ENCODE measurements at places on chromosomes 4 and X.

DNA sequence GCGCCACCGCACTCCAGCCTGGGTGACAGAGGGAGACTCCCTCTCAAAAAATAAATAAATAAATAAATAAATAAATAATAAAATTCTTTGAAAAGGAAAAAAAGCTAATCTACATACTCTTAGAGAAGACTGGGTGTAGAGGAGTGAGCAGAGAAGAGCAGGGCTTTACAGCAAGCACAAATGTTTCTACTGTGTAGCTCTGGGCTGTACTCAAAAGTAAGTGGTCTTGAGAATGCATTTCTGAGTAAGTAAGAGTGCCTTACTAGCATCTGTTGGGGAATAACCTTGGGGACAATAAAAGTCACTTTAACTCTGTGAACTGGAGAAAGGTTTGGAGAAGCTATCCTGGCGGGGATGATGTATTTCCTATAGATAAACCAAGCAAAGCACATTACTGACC is 185.8 kb downstream of the WDFY3 start:
- no peak for DNase-seq

- DNase-seq = no peak
Observed at GRCh38 chrX:19906293-19906692, 18.9 kb upstream of the SH3KBP1 start.

DNA sequence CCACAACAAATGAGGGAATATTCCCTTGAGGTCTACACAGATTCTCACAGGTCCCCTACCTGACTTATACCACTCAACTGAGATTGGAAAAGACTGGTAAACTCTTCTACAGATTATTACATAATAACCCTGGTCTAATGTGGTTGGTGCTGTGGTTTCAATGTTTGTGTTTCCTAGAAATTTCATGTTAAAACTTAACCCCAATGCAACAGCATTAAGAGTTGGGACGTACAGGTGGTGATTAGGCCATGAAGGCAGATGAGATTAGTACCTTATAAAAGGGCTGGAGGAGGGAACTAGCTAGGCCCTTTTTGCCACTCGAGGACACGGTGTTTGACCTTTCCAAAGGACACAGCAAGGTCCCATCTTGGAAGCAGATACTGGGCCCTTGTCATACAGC is 84.3 kb upstream of the TAPT1 start:
- DNase-seq = no peak

DNA sequence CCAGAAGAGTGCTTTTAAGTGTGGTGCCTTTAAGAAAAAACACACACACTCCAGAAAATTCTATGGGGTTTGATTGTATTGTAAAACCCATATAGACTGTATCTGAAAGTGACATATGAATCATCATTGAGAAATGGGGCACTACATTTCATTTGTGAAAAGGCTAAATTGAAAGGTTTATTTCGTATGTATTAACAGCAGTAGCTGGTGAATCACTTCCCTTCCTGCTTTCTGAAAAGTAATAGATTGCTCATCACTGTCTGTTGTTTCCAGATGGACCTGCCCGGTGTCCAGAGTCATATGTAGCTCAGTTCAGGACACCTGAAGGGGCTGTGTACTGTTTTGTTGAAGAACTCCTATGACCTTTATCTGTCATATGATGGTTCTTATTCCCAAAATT is 28.1 kb upstream of the HPRT1 start:
- DNase-seq = no peak

DNA sequence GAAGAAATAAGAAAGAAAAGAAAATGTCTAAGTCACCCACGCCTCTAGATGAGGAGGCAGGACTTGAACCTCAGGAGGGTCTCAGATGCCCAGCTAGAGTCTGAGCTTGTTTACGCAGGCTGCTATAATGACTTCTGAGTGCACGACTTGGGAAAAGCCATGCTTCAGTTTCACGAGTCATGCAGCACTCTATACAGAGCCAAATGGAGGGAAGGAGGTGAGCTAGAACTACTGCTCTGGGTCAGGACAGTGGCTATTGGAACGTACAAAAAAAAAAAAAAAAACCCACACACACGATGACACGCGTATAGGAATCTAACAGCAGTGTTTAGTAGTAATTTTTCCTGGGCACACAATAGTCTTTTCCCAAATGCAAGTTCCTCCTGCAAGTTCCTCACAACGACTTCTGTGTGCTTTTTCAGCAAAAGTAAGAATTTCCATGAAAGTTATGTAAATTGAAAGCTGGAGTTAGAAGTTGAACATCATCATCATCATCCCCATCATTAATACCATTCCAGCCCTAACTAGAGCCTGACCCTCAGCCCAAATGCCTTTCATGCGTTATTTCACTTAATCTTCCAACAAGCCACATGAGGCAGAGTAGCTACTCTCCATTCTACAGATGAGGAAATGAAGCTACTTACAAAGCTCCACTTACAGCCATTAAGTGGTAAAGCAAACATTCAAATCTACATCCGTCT is 36.6 kb downstream of the IRF2 start:
- DNase-seq = no peak

DNA sequence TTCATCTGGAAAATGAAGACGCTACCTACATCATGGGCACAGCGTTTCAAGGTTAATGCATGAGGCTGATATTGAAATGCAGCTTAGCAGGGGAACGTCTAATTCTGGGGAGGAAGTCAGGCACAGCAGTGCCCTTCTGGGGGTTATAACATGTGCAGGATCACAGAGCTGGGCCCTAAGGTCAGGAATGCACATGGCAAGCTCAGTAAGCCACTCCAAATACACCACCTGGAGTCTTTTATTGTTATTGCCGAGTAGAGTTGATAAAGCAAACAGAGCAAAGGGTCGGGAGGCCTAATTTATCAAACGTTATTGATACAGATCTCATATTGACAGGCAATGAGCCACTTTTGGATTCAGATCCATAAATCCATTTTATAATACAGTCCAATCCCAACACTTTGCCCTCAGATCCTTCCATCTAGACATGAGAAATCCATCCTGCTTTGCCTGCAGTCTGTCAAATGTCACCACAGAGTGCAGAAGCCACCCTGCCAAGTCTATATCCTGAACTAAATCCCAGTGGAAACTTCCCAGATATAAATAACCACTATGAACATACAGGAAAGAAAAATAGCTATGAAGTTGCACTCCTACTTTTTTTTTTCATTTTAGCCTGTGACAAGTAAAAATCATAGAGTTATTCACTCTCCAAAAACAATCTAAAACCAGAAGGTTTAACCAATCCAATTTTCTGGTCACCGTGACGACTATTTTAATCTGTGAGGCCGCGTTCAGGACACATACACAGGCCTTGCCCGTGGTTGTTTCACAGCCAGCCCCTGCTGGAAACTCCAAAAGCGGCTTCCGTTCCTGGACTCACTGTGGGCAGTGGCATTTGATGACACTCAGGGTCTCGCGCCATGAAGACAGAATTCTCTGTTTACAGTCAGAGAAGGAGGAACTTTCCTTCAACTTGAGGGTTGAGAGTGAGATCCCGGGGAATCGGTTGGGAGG is 335.4 kb downstream of the DHX15 start:
- DNase-seq = no peak

DNA sequence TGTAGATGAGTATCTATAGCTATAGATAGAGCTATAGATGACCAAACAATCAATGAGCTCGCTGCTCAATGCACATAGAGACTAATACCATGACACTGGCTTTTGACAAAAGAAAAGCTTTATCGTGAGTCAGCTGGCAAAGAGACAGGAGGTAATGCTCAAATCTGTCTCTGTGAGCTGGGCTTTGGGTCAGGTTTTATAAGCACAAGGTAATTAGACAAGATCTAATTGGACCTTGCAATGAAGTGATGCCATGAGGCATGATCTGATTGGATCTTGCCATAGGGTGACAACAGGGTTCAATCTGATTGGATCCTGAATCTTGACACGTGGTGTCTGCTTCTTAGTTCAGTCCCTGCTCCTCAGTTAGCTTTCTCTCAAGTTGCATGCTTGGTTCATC is 180.7 kb upstream of the MXRA5 start:
- DNase-seq = no peak

GRCh38 chr4:139282721-139283075 is 2.7 kb upstream of the MGARP start:
- no peak for DNase-seq

- DNase-seq = no peak
Observed at GRCh38 chrX:85994797-85995196, 52.6 kb downstream of the CHM start.

GRCh38 chr4:101148551-101148950 is 198.8 kb downstream of the PPP3CA start:
- no peak for DNase-seq

- DNase-seq = no peak
Observed at GRCh38 chr4:71648923-71649322, 135.0 kb downstream of the GC start.

- DNase-seq = no peak
Observed at GRCh38 chr4:189073739-189074138, 866.9 kb upstream of the FRG1 start.

GRCh38 chr4:15143551-15143950 is 141.3 kb downstream of the CPEB2 start:
- DNase-seq = no peak

DNA sequence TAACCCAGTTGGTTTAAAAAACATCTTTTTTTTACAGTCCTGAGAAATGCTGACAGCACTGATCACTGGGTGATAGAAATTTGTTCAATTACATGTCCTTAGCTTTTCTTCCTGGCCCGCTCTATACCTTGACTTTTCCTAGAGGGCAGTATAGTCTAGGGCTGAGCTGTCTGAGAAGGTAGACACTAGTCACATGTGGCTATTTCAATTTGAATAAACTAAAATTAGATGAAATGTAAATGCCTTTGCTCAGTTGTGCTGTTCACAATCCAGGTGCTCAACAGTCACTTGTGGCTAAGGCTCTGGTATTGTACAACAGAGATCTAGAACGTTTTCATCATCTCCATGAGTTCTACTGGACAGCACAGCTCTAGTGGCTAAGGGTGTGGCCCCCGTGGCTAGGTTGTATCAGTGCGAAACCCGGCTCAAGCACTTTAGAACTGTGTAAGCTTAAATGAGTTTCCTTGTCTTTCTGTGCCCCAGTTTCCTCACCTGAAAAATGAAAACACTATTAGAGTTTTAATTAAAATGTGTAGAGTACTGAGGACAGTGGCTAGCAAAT is 111.6 kb upstream of the WDR17 start:
- no peak for DNase-seq

- no peak for DNase-seq
Observed at GRCh38 chr4:52235552-52236201, 184.6 kb downstream of the SPATA18 start.

- no peak for DNase-seq
Observed at GRCh38 chrX:112654871-112655270, 24.9 kb downstream of the LHFPL1 start.

GRCh38 chr4:48960988-48961635 is 25.0 kb upstream of the CWH43 start:
- DNase-seq = no peak

DNA sequence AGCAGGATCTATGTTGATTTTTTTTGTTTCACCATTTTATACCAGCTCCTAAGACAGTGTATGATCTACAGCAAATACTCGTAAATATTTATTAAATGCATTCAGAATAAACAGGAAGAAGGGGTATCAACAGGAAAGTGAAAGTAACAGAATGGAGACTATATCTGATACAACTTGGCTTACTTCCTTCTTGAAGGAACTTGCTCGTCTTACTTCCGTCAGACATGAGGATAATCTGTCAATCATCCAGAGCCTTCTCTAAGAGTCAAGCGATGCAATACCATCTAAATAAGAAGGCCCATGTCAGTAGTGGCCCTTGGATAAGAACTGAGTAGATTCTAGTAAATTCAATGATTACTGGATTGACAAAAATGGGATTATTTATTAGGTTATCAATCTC is 84.2 kb downstream of the CAMK2D start:
- no peak for DNase-seq

DNA sequence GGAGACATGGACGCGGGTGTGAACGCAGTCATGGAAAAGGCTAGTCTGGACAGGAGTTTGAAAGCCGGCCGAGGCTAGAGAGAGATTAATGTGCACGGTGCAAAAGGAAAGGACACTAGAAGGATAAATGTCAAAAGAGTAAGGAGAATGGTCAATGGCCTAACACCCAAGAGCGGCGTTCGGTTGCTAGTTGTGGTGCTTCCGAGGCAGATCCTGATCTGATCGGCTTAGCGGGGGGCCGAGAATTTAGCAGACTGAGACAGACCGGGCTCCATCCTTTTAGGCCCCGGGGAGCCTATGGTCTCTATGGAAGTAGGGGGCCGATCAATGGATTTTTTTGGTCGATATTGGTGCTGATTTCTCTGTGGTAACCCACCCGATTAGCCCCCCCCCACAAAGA is 6.9 kb downstream of the GAGE10 start:
- DNase-seq = no peak

DNA sequence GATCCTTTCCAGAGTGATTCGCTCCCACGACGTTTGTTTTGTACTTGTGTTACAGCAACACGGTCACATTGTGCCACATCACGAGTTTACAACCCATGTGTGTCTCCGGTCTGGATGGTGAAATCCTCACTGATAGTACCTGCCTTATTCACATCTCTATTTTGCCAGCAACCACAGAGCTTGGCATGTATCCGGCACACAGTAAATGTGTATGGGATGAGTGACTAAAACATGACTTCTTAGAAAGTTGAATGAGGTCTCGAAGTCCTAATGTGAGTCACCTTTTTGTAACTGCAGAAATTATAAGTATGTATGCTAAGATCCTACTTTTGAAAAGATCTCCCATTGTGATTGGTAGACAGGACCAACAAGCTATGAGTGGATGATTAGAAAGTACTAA is 7.5 kb downstream of the STOX2 start:
- no peak for DNase-seq

- no peak for DNase-seq
Observed at GRCh38 chr4:178423366-178423765, 981.1 kb upstream of the AGA start.

GRCh38 chrX:19225909-19226308 is 103.6 kb upstream of the ADGRG2 start:
- DNase-seq = no peak

GRCh38 chr4:149932188-149932587 is 116.5 kb upstream of the IQCM start:
- no peak for DNase-seq

Data from stimulated activated CD8-positive, alpha-beta memory T cell treated with anti-CD3 and anti-CD28 coated beads, Interleukin-2, amount 100 ng/mL, for 48 hours (primary cell).